ENCODE measurements at places on chromosomes 3 and 15.

- peak; percentile 71 for DNase-seq
Measured at GRCh38 chr3:27666272-27666671, 55.9 kb downstream of the EOMES start.

- DNase-seq = no peak
Measured at GRCh38 chr15:63970621-63971426, 75.5 kb downstream of the DAPK2 start.

DNA sequence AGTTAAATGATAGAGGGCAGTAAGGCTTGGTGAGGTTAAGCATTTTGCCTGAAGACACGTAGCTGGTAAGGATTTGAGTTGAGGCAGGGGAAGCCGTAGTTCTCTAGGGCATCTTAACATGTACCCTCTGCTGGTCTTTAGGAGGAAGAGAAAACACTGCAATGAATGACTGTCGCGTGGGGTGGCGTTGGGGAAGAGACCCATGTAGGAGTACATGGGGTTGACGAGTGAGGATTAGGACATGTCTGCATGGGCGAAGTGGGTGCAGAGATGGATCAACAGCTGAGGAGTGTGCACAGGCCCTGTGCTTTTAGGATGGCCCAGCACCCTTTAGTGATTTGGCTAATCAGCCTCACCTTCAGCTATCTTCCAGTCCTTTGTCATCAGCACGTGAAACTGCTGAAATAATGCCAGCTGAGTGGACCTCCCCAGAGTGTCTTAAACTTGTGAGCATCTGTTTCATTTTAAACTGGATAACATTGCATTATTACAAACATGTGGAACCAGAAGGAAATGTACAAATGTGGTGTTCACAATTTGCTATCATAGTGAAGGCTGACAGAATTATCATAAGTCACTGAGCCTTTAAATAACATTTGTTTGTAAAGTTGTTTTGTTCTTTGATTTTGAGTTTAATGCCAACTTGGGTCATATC is 15.3 kb downstream of the P2RY14 start:
- DNase-seq = peak; percentile 22

GRCh38 chr3:49454458-49454857 is 15.6 kb upstream of the DAG1 start:
- DNase-seq = no peak

DNA sequence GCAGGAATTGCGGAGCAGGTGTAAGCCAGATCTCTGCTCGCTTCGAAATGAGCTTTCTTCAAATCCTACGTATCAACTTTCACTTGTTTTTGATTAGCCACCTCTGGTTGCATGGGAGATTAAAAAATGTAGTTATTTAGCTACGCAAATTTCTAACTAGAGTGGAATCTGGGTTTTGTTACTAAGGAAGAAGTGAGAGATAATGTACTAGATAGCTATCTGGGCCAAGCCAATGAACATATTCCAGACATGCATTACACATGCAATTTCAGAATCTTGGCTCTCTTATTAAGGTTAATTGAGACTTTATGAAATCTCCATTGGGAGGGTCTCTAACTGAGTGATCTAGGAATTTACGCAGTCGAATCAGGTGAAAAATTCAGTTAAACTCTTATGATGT is 765.7 kb downstream of the DIPK2A start:
- DNase-seq = no peak

DNA sequence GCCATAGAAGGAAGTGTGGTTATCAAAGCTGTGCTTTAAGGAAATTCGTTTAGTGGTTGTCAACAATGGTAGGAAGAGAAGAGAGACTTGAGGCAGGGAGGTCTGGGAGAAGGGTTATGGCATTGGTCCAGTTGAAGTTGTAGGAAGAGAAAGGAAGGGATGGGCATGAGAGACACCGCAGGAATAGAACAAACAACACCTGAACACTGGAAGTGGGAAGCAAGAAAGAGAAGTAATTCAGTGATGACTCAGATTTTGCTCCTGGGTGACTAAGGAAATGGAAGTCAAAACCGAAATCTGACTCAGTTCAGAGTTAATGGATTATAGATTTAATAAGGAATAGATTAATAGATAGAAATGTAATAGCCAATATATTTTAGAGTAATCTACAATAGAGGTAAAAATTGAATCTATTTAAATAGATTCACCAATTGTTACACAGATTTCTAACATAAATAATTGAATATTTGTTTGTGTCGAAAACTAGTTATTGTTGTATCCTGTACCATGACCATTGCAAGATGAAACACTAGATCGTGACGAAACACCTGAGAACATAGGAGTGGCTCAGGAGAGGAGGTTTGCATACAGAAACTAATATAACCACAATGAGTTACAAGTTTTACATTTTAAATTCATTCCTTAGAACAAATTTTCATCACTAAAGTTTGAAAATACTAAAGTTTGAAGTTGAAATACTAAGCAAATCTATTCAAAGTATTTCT is 36.0 kb downstream of the THBS1 start:
- no peak for DNase-seq

DNA sequence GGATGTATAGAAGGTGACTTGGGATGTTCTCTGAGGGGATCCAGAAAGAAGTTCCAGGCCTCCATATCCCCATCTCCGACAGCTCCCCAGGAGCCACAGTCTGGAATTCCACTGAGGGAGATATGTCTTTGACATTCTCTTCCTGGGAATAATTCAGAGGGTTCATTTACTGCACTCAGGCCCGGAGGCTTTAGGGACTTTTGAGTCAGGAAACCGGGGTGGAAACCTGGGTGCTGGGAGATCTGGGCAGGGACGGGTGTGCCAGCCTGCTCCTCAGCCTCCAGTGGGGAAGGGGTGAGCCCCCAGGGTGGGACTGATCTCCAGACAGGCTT is 147.7 kb downstream of the SMAD6 start:
- DNase-seq = no peak

DNA sequence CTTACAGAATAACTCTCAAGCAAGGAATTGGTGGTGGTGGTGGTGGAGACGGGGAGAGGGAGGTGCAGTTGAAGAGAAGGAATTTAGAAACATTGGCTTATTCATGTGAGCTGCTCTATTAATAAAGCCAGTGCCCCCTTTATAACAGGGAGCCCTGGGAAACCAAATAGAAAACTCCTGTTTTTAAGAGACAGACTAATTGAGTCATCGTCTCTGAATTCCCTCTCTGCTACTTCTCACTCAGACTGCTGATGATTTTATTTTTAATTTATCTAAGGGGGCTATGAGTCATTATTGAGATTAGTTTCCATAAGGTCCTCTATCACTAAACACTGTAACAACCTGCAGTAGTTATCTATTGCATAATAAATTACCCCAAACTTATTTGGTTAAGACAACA is 145.9 kb upstream of the GALNT15 start:
- no peak for DNase-seq

- no peak for DNase-seq
Measured at GRCh38 chr3:144564011-144564410, 592.4 kb downstream of the DIPK2A start.

GRCh38 chr3:110624576-110624975 is 447.0 kb upstream of the NECTIN3 start:
- no peak for DNase-seq

- DNase-seq = no peak
Measured at GRCh38 chr15:74460298-74460697, 662 bp downstream of the UBL7 start.

DNA sequence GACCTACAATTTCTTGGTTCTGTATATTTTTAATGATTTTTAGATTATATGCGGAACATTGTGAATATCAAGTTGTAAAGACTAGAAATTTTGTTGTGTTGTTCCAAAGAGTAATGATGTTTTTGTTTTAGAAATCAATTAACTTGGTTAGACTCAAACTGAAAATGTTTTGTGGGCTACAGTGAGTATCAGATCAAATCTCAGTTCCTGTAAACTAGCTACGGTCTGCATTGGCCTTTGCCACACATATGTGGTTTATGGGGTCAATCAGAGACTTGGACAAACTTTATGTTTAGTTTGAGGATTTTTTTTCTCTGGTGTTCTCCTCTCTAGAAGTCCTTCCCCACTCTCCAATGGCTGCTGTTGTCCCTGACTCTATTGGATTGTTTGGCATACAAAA is 308.0 kb upstream of the THRB start:
- no peak for DNase-seq

- peak; percentile 21 for DNase-seq
Measured at GRCh38 chr3:46127503-46127902, 80.6 kb downstream of the CCR1 start.

DNA sequence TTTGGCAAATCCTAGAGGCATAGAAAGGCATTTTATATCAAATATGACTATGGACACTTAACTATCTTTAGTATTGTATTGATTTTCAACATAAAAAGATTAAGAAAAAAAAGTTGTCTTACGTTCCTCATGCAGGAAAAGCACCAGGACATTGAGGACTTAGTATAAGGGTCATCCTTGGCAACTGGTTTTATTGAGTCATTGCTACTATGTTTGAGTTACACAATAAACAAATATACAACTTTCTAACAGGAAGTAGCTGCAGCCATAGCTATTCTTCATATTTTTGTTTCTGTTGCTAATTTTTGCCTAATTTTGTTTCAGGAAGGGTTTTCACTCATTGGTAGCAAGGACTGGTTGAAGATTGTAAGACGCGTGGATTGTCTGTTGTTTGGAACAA is 93.0 kb downstream of the NPTN start:
- peak; percentile 57 for DNase-seq

DNA sequence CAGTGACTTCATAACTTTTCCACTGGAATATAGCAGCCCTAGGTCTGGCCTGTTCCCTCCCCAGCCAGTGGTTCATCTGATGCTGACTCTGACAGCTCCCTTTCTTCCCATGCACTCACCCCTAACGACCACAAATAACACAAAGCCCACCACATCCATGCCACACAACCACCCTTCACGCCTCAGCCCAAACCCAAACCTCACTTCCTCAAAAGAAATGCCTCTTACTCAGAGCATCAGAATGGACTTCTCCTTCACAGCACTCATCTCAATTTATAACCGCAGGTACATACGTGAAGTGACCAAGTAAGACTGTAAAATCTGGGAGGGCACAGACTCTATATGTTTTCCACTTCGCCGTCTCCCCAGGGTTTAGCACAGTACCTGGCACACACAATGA is 1.1 kb downstream of the RBSN start:
- DNase-seq = peak; percentile 68

Measured in suppressor macrophage (primary cell).